ENCODE measurements at places on chromosomes 12 and 14.

- no peak for DNase-seq
These were observed 35.7 kb downstream of the R3HDM2 start for GRCh38 chr12:57395121-57395520.

GRCh38 chr12:53069621-53070410 lies 9.4 kb downstream of the SPRYD3 start:
- no peak for DNase-seq

GRCh38 chr12:3671330-3672112 lies 81.4 kb downstream of the CRACR2A start:
- no peak for DNase-seq

GRCh38 chr12:108803428-108804105 lies 53.8 kb downstream of the SSH1 start:
- peak; percentile 93 for DNase-seq

All from fibroblast of skin of right quadriceps (primary cell).